GM06990 (cell line): ENCODE measurements at places on chromosomes 13 and 19.

GRCh38 chr19:46586294-46586693, 14.8 kb upstream of the CALM3 start:
- no peak for DNase-seq

- peak; percentile 27 for DNase-seq
These were observed 419.5 kb upstream of the ARGLU1 start for GRCh38 chr13:106987427-106987785.

DNA sequence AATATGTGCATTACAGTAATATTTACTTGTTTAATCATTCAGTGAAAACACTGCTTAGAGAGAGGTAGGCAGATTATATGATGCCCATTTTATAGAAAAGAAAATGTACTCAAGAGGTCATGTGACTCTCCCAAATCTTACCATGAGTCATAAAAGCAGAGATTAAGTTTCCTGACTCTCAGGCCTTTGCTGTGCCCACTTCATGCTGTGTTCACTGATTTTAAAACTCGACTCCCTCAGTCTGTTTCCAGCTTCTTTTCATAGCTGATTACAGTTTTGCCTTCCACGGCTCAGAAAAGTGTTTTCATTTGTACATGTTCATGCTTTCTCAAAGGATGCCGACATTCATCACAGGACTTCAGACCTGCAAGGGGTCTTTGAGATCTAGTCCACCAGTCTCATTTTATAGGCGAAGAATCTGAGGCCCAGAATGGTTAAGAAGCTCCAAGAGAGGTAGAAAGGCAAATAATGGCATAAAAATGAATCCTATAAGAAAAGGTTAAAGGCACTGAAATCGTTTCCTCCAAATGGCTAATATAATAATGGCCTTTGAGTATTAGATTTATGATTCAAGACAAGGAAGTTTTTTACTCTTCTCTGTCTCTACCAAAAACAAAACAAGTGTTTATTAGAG, 9.0 kb upstream of the IPO5 start:
- DNase-seq = no peak

DNA sequence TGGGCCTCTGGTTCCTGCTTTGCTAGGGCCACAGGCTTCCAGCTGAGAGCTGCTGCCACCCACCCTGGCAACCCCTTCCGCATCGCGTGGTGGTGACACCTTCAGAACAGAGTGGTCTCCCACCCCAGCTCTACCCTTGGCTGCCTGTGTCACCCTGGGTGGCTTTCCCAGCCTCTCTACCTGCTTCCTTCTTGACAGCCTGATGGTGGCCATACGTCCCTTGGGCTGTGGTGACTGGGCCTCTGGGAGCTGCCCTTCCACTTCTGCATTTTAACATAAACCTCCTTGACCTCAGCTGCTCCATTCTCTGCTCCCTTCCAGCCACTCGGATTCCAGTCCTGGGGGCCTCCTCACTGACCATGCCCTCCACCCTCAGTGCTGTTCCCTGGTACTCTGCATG, 17.0 kb downstream of the PAK4 start:
- DNase-seq = no peak

- DNase-seq = no peak
These were observed 13.6 kb upstream of the ZNF611 start for GRCh38 chr19:52748336-52748950.

- DNase-seq = no peak
These were observed 91.9 kb downstream of the ZNF431 start for GRCh38 chr19:21233691-21234090.

- no peak for DNase-seq
These were observed 61.4 kb upstream of the ZNF724 start for GRCh38 chr19:23311551-23311950.

DNA sequence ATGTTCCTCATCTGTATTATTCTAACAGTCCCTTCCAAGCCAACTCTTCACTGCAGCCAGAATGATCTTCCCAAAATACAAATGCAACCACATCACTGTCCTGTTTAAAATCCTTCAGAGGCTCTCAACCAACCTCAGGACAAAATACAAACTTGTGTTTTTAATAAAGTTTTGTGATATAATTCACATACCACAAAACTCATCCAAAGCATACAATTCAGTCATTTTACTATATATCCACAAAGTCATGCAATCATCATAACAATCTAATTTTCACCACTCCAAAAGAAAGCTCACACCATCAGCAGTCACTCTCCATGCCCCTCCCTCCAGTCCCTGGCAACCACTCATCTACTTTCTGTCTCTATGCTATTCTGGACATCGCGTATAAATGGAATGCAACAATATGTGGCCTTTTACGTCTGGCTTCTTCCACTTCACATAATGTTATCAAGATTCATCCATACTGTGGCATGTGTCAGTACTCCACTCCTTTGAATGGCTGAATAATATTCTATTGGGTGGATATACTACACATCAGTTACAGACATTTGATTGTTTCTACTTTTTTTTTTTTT, 81.7 kb upstream of the DOCK9 start:
- DNase-seq = no peak

DNA sequence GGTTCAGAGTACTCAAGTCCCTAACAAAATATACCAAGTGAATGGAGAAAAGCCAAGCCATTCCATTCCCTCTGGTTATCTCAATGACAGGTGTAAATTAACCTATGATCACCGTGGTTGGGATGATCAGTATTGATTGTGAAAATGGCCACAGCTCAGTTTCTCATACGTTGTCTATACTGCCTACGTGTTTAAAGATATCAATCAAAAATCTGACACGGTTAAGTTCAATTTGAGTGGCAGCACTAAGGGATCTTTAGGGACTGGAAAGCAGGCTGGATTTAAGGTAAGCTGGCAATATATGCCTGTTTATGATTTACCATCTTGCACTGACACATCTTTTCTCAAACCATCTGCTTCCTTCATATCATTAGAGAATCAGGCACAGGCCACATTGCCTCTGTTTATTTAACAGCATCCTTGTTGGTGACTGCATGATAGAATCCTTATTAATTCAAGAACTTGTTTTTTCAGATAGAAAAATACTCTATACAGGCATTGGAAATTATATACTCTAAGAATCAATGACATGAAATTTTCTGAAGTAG, 907.9 kb downstream of the PCDH9 start:
- DNase-seq = no peak

GRCh38 chr13:95121516-95121915, 179.7 kb downstream of the ABCC4 start:
- DNase-seq = no peak

- no peak for DNase-seq
These were observed 6.3 kb downstream of the SYT3 start for GRCh38 chr19:50633359-50633758.

DNA sequence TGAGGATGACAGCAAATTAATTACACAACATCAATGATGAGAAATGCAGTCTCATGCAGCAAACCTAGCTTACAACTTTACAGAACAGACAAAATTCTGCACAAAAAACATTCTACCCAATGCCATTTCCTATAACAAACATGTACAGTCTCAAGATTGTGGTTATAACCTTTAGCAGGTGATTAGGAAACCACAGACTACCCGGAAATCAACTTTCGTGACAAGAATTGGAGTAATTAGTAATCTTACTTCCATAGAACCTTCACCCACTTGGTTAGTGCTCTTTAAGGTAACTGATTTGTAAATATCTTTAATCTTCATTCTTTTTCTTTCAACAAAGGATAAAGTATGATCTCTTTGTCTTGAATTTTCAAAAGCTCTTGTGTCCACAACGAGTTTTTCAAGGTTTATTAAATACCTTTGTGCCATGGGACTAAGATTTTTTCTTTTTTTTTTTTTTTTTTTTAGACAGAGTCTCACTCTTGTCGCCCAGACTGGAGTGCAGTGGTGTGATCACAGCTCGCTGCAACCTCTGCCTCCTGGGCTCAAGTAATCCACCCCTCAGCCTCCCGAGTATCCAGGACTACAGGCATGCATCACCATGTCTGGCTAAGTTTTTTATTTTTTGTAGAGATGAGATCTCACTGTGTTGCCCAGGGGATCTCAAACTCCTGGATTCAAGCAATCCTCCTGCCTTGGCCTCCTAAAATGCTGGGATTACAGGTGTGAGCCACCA, 78.8 kb downstream of the MAP4K1 start:
- no peak for DNase-seq

DNA sequence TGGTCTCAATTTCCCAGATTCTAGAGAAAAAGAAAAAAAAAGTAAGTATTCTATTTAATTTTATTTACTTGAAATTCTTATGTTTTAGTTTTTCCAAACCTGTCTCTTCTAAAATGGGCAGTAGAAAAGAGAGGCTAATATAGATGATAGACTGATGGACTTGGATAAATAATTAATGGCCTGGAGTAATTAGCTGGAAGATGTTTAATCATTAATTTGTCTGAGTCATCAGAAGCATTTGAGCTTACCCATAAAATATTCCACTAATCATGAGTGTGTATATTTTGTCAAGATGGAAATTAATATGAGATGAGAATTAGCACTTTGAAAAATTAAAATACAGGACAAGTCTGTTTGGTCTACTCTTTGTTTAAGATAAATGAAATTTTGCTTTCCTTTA, 212.1 kb upstream of the MIR17HG start:
- no peak for DNase-seq

DNA sequence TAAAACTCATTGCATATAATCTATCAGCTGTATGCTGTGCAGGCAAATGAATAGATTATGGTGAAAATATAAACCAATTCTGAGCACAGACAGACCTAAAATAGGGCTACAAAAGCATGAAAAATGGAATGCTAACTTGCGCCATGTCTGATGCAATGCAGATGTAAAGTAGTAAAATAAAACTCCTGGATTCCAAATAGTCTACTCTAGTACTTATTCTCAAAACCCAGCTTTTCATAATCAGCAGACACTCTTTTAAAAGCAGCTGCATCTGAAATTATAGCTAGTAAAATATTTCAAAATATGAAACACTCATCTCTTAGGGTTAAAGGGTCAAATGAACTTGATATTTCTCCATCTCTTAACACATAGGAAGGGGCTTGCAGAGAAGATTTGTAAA, 4.7 kb upstream of the POMP start:
- DNase-seq = no peak

- no peak for DNase-seq
These were observed 68.4 kb downstream of the DIAPH3 start for GRCh38 chr13:60095300-60095699.

- no peak for DNase-seq
These were observed 237.1 kb downstream of the TSHZ3 start for GRCh38 chr19:31112158-31112557.

DNA sequence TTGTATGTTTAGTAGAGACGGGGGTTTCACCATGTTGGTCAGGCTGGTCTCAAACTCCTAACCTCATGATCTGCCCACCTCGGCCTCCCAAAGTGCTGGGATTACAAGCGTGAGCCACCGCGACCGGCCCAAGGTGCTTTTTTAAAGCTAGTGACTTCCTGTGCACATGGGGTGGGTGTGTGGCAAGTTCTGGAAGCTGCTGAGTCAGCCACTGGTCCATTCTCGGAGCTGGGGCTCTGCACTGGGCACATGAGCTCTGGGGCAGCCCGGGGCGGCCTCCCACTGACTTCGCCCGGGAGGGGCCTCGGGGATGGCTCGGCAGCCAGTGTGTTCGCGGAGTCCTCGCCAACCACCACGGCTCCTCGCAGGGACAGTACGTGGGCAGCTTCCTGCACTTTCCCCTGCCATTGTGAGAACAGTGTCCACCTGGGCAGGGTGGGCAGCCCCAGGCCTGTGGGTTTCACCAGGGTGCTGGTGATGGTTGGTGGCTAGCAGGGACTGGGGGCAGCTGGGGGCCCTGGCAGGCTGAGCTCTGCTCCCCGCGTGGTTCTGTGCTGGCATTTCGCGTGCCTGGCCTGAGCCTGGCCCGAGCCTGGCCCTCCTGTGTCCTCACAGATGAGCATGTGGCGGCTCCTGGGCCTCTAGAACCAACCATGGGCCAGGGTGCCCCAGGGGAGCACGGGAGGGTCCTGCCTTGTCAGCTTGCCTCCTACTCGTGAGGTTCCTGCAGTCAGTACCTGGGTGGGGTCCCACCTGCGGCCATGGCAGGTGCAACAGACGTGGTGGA, 12.2 kb downstream of the CBARP start:
- DNase-seq = no peak

- DNase-seq = no peak
These were observed 116.2 kb downstream of the OLFM4 start for GRCh38 chr13:53144826-53145225.

- no peak for DNase-seq
These were observed 1000.6 kb downstream of the OLFM4 start for GRCh38 chr13:54029226-54029625.

DNA sequence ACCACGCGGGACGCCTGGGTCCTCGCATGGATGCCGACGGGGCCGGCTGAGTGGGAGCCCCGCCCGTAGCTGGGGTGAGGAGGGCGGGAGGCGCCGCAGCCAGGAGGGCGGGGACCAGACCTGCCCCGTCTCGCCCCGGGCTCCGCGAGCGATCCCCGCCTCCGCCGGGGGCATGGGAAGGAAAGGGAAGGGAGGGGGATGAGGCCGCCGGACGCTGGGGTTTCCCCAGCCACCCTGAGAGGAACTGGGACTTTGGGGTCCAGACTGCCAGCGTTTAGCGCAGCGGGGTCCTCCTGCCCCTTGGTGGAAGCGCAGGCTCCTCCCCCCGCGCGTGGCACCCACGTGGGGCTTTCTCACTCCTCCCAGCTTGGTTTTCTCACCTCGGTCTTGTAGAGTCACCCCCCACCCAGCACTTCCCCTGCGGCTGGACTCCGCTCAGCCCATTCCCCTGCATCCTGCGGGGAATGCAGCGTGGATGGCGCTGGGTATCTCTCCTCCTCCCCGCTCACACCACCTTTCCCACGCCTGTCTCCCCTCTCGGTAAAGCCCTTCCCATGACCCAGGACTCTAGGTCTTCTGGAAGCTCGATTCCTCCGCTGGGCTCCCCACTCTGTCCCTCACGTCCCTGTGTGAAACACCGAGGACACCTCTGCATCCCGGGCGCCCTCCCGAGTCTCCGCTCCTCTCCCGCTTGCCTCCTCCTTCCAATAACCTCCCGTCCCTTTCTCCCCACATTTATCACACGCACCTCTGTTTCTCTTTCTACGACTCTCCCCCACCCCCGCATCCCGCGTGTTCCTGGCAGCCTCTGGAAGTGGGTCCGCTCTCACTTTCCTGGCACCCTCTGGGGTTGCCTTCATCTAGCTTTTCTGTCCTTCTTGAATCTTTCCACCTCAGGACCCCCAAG, 2.1 kb downstream of the TGFB1 start:
- peak; percentile 89 for DNase-seq

DNA sequence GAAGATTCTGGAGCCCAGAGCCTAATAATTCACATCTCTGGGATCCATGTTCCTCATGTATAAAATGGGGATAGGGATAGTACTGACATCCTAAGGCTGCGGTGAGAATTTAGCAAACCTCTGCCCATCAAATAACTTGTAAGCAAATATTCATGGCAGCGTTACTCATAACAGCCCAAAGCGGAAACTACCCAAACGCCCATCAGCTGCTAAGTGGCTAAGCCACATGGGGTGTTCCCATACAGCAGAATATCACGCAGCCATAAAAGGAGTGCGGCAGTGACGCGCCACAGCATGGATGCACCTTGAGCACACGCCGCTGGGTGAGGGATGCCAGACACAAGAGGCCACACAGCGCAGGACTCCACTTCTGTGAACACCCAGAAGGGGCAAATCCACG, 19.7 kb downstream of the VRK3 start:
- peak; percentile 29 for DNase-seq

GRCh38 chr13:89082623-89083022, 1411.5 kb downstream of the SLITRK5 start:
- no peak for DNase-seq

- peak; percentile 47 for DNase-seq
These were observed 5.8 kb upstream of the JUNB start for GRCh38 chr19:12785431-12786031.

GRCh38 chr13:108212886-108213285, 2.5 kb downstream of the LIG4 start:
- DNase-seq = peak; percentile 18
